Parietal lobe (tissue), 2 donors: ENCODE measurements at places on chromosomes 2 and 18. TPM values are rescaled to one million over a fixed set of nuclear protein-coding genes. Genes with fewer than 3 reads are reported as not detected.

IER3IP1 gene
- 15.7 TPM for total RNA-seq

DLX2 gene
- total RNA-seq, result 9.4 TPM

PLEKHH2 gene
- total RNA-seq, result 12.5 TPM

SERPINB3 gene
- total RNA-seq, result not detected

C2orf80 gene
- 21.0 TPM for total RNA-seq

TSPYL6 gene
- 0.31 TPM for total RNA-seq

UPP2 gene
- total RNA-seq, result 3.1 TPM

SERPINB10 gene
- total RNA-seq, result not detected

CCL20 gene
- total RNA-seq, result not detected

IL1RN gene
- not detected for total RNA-seq

LOXHD1 gene
- total RNA-seq, result 0.31 TPM

MBOAT2 gene
- total RNA-seq, result 241 TPM

RGPD6 gene
- total RNA-seq, result 158 TPM

ABCG8 gene
- 0.31 TPM for total RNA-seq

BOLL gene
- total RNA-seq, result not detected

AQP12A gene
- not detected for total RNA-seq

ESPNL gene
- not detected for total RNA-seq

ERLEC1 gene
- 54.1 TPM for total RNA-seq

ACOXL gene
- total RNA-seq, result not detected

NCKAP5 gene
- 19.7 TPM for total RNA-seq

ALPI gene
- not detected for total RNA-seq

CD8A gene
- total RNA-seq, result 1.3 TPM

COL4A3 gene
- total RNA-seq, result 2.5 TPM

WNT10A gene
- total RNA-seq, result not detected

POTEJ gene
- not detected for total RNA-seq

MYOM1 gene
- 2.2 TPM for total RNA-seq

PRSS56 gene
- total RNA-seq, result not detected

NGEF gene
- total RNA-seq, result 33.5 TPM

ANKRD30B gene
- 2.2 TPM for total RNA-seq

RUFY4 gene
- not detected for total RNA-seq

PROKR1 gene
- total RNA-seq, result 2.8 TPM

ASB18 gene
- not detected for total RNA-seq
